Cardiac atrium fibroblast (primary cell): ENCODE measurements at places on chromosomes 7 and 10. TPM values are rescaled to one million over a fixed set of nuclear protein-coding genes. Genes with fewer than 3 reads are reported as not detected.

Gene GNGT1
- not detected in 2 replicates for total RNA-seq

Gene STEAP4
- 2.0 and 38.9 TPM in 2 replicates for total RNA-seq

Gene GNB2
- total RNA-seq, result 215 and 238 TPM in 2 replicates

Gene SFRP4
- total RNA-seq, result 5.2 and 7.8 TPM in 2 replicates

Gene ZDHHC6
- 15.6 and 17.0 TPM in 2 replicates for total RNA-seq

Gene LMBR1
- 29.2 and 42.6 TPM in 2 replicates for total RNA-seq

Gene WDR86
- not detected in 2 replicates for total RNA-seq

Gene ADCY1
- 0.36 and 0.49 TPM in 2 replicates for total RNA-seq

Gene AGAP4
- 2.0 and 2.9 TPM in 2 replicates for total RNA-seq

Gene C7orf57
- not detected in 2 replicates for total RNA-seq

Gene COL26A1
- total RNA-seq, result not detected in 2 replicates

Gene FAM171A1
- 30.0 and 31.2 TPM in 2 replicates for total RNA-seq

Gene HTRA1
- total RNA-seq, result 123 and 135 TPM in 2 replicates
